ENCODE measurements at places on chromosomes 6 and 20. TPM values are rescaled to one million over a fixed set of nuclear protein-coding genes. Genes with fewer than 3 reads are reported as not detected.

DNA sequence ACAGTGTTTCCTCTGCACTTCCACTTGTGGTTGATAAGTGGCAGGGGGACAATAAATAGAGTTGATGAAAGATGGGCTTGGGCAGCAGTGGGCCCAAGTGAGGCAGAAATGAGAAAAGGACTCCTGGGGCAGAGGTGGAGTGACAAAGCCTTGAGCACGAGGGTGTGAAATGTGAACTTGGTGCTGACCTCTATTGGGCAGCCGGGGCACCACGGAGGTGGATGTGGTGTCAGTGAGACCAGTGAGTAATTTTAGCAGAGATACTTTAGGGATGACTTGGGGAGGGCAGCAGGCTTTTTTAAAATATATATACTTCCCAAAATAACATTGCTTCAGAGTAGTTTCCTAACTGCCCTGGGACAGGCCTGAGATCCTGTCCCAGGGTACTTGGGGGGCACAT is 30.6 kb upstream of the MYLK2 start:
- ATAC-seq = no peak

- ATAC-seq = no peak
These were observed 1.5 kb downstream of the PABPC1L start for GRCh38 chr20:44911264-44911921.

- ATAC-seq = no peak
These were observed 35.0 kb upstream of the RNF24 start for GRCh38 chr20:4050203-4050980.

DNA sequence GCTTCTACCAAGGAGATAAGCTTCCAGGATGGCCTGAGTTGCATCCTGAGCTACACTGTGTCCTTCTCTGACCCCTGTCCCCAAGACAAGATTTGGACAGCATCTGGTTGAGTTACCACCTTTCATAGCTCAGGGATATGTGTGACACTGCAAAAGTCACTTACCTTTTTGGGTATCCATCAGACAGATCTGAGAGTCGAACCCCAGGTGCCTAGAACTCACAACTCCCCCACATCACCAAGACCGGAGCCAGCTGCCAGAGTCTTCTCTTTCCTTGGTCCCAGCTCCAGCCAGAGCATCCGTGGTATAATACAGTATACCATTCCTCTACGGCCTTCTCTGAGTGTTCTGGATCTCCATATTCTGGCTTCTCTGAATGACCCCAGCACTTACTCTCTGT is 133.0 kb downstream of the CD83 start:
- ATAC-seq = no peak

GRCh38 chr20:57166568-57167291 is 99.7 kb downstream of the BMP7 start:
- no peak for ATAC-seq

DNA sequence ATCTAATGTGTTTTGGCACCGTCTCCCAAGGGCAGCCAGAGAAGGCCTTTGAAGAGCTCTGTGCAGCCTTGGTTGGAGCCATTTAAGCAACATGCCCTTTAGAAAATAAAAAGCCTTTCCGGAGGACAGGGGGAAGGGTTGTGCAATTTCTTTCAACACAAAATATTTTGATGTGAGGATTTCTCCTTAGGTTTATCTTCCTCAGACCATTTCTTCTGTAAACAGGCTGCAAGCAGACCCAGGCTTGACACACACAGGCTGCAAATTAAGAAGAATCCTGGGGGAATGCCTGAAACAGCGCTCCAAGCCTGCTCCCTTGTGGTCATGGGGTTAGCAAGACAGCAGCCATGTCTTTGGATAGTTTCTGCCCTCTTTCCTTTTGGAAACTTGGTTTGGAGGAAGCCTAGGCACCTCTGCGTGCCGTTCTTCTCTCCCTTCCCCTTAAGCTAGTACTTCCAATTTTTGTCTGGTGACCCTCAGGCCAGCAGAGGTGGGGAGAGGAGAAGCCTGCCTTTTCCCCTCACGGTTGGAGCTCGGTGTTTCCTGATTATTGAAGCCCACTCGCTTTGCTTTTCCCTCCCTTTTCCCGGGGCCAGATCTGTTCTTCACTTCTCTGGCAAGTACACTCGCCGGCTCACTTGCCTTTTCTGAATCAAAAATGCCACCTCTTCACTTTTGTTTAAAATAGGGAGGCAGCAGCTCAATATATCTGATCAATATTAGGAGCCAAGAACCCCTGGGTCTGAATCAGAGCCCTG is 39.6 kb upstream of the NOX3 start:
- no peak for ATAC-seq

GRCh38 chr6:157758516-157759023 is 64.5 kb upstream of the SNX9 start:
- peak; percentile 38 for ATAC-seq

DNA sequence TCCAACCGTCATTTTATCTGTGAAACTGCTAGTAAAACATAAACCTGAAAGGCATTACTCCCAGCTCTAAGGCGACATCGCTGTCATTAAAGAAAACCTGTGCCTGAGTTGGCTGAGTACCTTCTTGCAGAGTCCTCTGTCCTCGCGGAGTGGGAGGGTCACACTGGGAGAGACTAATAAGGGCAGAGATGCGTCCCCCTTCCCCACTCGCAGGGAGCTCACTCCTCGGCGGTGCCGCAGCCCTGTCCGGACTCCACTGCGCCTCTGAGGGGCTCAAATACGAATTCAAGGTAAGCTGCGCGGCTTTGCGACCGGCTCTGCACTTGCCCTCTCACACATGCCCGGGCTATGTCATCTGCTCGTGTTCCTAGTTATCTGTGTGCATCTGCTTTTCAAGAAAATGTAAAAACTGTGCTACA is at the start of gene COL19A1:
TSS of gene COL19A1 (plus strand) at position 206 of the 419 bp plus-strand sequence. CDS start 13,012 bp downstream, outside the sequence.
- peak; percentile 42 for ATAC-seq

DNA sequence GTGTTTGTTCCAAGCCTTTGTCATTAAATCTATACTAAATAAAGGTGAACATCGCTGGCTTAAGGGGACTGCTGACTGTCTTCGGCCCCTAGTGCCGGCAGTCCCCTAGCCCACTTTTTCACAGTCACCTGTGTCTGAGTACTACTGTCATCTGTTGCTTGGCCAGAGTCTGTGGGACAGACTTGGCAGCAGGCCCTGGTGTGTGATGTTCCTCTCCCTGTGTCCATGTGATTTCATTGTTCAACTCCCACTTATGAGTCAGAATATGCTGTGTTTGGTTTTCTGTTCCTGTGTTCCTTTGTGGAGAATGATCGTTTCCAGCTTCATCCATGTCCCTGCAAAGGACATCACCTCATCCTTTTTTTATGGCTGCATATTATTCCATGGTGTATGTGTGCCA is 133.4 kb downstream of the HAO1 start:
- ATAC-seq = no peak

- peak; percentile 1 for ATAC-seq
These were observed 516 bp downstream of the GTPBP2 start for GRCh38 chr6:43628393-43629103.

GRCh38 chr20:54140067-54140466 is 33.7 kb downstream of the CYP24A1 start:
- no peak for ATAC-seq

GRCh38 chr6:15473741-15474161 is 189.1 kb downstream of the DTNBP1 start:
- ATAC-seq = peak; percentile 31

SNX14 gene
- 35.2 TPM for total RNA-seq

APCDD1L gene
- 0.16 TPM for total RNA-seq

KCNB1 gene
- total RNA-seq = 0.52 TPM

TSPYL1 gene
- 54.0 TPM for total RNA-seq

WFDC5 gene
- 4.3 TPM for total RNA-seq

FKBP1C gene
- total RNA-seq = not detected

TSBP1 gene
- not detected for total RNA-seq
